ENCODE measurements at places on chromosomes 5 and 9.

GRCh38 chr5:177403102-177403791, 2.8 kb upstream of the PFN3 start:
- peak; percentile 36 for DNase-seq
- H3K27ac ChIP-seq: no peak overlapping the region
- H3K36me3 ChIP-seq: no peaks in the 10 kb centered on the region
- H3K4me1 ChIP-seq: peaks cover 3% of the 10 kb centered on the region
- peak overlapping the region; percentile 78 for H3K4me3 ChIP-seq

DNA sequence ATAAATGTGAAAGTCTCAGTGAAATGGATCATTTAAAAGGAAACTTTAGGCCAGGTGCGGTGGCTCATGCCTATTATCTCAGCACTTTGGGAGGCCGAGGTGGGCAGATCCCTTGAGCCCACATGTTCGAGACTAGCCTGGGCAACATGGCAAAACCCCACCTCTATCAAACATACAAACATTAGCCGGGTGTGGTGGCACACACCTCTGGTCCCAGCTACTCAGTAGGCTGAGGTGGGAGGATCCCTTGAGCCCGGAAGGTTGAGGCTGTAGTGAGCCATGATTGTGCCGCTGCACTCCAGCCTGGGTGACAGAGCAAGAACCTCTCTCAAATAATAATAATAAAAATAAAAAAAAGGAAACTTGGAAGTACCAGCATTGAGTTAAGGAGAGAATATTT, 176.1 kb downstream of the HSPA4 start:
- no peaks in the 10 kb centered on the region for H3K36me3 ChIP-seq
- H3K27me3 ChIP-seq: no peaks in the 10 kb centered on the region
- no peak for DNase-seq
- H3K27ac ChIP-seq: no peak overlapping the region
- H3K4me3 ChIP-seq: no peak overlapping the region
- H3K4me1 ChIP-seq: 0 out of 2 replicates have a peak, but pooled peaks cover 6% of the 10 kb centered on the region

GRCh38 chr5:3194684-3195083, 400.9 kb upstream of the IRX1 start:
- no peaks in the 10 kb centered on the region for H3K36me3 ChIP-seq
- H3K27me3 ChIP-seq: peaks cover 96% of the 10 kb centered on the region
- H3K4me1 ChIP-seq: no peaks in the 10 kb centered on the region
- no peak for DNase-seq

GRCh38 chr9:131773911-131774379, 34.1 kb upstream of the RAPGEF1 start:
- H3K4me1 ChIP-seq: no peaks in the 10 kb centered on the region
- no peak overlapping the region for H3K27ac ChIP-seq
- no peak for DNase-seq
- peaks cover 47% of the 10 kb centered on the region for H3K27me3 ChIP-seq

DNA sequence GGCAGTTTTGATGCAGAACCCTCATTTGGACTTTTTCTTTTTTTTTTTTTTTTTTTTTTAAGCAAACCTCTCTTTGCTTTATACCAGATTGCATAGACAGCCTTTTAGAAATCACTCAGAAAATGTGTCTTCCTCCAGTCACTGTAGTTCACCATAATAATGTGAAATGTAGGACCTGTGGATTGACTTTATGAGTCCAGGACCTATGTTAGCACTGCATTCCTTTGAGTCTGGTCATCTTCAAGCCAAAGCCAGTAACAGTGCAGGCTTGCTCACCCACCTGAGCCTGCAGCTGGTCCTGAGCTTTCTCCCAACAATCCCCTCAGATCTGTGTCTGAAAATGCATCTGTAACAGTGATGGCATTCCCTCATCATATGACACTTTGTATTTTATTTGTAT, 110.7 kb upstream of the NFIL3 start:
- no peaks in the 10 kb centered on the region for H3K27me3 ChIP-seq
- H3K36me3 ChIP-seq: no peaks in the 10 kb centered on the region
- peaks cover 48% of the 10 kb centered on the region for H3K4me1 ChIP-seq
- no peak for DNase-seq

GRCh38 chr5:143063175-143063970, 293.2 kb downstream of the ARHGAP26 start:
- H3K4me3 ChIP-seq: no peak overlapping the region
- H3K27me3 ChIP-seq: no peaks in the 10 kb centered on the region
- no peaks in the 10 kb centered on the region for H3K36me3 ChIP-seq
- no peak for DNase-seq
- H3K4me1 ChIP-seq: peaks cover 11% of the 10 kb centered on the region

GRCh38 chr5:160333721-160334120, 21.4 kb upstream of the CCNJL start:
- peak; percentile 75 for DNase-seq
- no peak overlapping the region for H3K4me3 ChIP-seq
- peak overlapping the region; percentile 18 for H3K27ac ChIP-seq
- peaks cover 16% of the 10 kb centered on the region for H3K4me1 ChIP-seq
- no peaks in the 10 kb centered on the region for H3K27me3 ChIP-seq

DNA sequence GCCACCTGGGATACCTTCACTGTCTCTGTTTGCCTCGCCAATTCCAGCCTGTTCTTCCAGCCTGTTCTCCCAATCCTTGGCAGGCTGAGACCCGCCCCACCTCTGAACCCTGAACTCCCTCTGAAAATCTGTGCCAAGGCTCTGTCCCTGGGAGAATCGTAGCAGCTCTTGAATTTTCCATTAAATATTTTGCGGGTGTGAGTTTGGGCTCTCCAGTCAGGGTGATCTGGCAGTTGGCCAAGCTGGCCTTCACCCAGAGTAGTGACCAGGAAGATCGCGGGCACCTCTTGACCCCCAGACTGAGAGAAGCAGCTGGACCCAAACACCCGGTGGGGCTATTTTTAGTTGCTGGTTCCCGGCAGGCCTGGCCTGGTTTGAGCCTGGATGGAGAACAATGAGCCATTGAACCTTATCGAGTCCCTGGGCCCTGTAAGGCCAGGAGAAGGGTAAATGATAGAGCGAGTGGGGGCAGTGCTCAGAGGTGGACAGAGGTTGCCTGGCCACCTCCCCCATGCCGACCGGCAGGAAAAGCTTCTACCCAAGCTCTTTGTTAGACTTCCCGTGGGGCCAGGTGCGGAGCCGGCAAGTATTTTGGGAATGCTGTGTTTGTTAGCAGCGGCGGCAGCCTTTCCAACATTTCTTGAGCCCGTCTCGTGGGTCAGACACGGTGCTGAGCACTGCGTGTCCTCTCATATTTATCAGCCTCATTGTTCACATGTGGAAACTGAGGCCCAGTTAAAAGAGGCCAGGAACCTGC, 146.2 kb downstream of the RGS3 start:
- no peak for DNase-seq
- H3K4me1 ChIP-seq: no peaks in the 10 kb centered on the region
- H3K4me3 ChIP-seq: no peak overlapping the region
- H3K27me3 ChIP-seq: no peaks in the 10 kb centered on the region
- H3K27ac ChIP-seq: no peak overlapping the region

GRCh38 chr5:79193643-79194042, 42.3 kb upstream of the JMY start:
- DNase-seq: peak; percentile 81
- no peaks in the 10 kb centered on the region for H3K27me3 ChIP-seq
- no peak overlapping the region for H3K27ac ChIP-seq
- H3K4me3 ChIP-seq: no peak overlapping the region
- no peaks in the 10 kb centered on the region for H3K36me3 ChIP-seq

DNA sequence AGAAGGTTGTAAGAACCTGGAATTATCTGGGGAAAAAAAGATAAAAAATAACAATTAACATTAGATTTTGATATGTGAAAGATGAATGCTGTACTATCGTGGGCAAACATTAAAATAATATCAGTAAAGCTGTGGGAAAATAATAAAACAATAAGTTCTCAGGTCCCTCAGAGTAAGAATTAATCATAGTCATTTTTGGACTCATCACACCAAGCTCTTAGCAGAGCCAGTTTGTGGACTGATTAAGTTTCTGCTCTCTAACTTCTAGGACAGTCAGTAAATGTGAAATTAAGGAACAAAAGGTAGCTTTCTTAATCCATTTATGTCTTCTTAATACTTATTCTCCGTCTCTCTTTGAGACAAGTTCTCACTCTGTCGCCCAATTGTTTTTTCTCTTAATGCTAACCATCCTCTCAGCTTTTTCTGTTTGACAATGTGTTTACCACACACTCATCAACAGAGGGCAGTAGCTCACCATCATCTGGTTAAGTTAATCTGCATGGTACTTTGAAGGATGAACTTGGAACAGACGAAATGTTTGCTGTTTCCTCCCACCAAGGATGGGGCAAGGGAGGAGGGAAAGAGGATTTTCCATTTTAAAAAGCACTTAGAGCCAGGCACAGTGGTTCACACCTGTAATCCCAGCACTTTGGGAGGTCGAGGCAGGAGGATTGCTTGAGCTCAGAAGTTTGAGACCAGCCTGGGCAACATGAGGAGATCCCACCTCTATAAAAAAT, 5.3 kb upstream of the ACO1 start:
- no peaks in the 10 kb centered on the region for H3K27me3 ChIP-seq
- H3K36me3 ChIP-seq: no peaks in the 10 kb centered on the region
- no peak overlapping the region for H3K27ac ChIP-seq
- peak; percentile 35 for DNase-seq
- H3K4me1 ChIP-seq: no peaks in the 10 kb centered on the region

DNA sequence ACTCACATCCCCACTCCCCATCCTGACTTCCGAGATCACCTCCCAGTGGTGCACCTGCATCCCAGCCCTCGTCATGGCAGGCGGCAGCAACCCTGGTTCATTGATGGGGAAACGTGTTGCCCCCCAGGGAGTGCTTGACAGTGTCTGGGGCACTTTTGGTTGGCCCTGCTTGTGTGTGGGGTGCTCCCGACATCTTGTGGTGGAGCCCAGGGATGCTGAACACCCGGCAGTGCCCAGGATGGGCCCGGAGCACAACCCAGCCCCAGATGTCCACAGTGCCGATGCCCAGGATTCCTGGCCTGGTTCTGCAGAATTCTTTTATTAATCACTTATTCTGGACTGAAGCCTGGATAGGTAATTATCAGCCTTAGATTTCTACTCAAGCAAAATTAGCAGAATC, 3.7 kb downstream of the MRPL36 start:
- H3K36me3 ChIP-seq: peaks cover 15% of the 10 kb centered on the region
- peaks cover 6% of the 10 kb centered on the region for H3K4me1 ChIP-seq
- no peaks in the 10 kb centered on the region for H3K27me3 ChIP-seq
- no peak overlapping the region for H3K27ac ChIP-seq
- no peak for DNase-seq
- H3K4me3 ChIP-seq: no peak overlapping the region

DNA sequence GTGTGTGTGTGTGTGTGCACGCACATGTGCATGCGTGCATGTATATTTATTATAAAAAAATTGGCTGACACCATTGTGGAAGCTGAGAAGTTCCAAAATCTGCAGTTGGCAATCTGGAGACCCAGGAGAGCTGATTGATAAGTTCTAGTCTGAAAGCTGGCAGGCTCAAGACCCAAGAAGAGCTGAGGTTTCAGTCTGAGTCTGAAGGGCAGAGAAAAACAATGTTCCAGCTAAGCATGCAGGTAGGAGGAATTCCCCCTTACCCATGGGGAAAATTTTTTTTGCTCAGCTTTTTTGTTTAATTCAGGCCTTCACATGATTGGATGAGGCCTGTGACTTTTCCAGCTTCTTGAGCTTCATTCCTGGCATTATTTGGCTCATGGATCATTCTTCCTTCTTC, 31.2 kb upstream of the ACTBL2 start:
- no peak overlapping the region for H3K4me3 ChIP-seq
- no peaks in the 10 kb centered on the region for H3K36me3 ChIP-seq
- no peak overlapping the region for H3K27ac ChIP-seq

DNA sequence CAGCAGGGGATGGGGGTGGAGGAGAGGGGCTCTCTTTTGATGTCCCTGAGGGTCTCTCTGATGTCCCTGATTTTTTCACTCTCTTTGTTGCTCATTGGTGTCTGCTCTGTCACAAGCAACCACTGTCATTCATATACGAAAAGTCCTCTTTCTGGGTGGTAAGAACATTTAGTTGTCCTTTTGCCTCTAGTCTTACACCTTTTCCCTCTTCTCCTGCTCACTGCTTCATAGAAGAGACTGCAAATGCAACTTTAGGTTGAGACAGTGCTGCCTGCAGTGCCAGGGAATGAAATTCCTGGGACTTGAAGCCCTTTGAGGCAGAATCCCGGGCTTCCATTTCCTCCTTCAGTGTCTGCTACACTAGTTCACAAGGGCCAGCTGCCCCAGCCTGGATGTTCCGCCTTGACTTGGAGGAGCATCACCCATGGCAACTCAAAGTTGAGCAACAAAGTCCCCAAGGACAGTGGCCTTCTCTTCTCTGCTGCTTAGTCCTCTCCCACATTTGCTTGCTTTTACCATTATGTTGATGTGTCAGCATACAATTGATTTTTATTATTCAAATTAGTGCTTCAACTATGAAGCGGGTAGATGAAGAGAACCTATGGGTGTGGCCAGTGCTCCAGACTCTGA, 94.7 kb upstream of the RUSC2 start:
- no peaks in the 10 kb centered on the region for H3K4me1 ChIP-seq
- no peaks in the 10 kb centered on the region for H3K27me3 ChIP-seq
- no peak for DNase-seq
- H3K27ac ChIP-seq: no peak overlapping the region
- H3K36me3 ChIP-seq: no peaks in the 10 kb centered on the region

- H3K27me3 ChIP-seq: no peaks in the 10 kb centered on the region
- H3K27ac ChIP-seq: no peak overlapping the region
- H3K36me3 ChIP-seq: no peaks in the 10 kb centered on the region
- H3K4me3 ChIP-seq: no peak overlapping the region
- DNase-seq: no peak
- H3K4me1 ChIP-seq: no peaks in the 10 kb centered on the region
These were observed 341.0 kb upstream of the DMAC1 start for GRCh38 chr9:8140557-8140956.

GRCh38 chr5:73496984-73497457, 1.2 kb upstream of the BTF3 start:
- peaks cover 38% of the 10 kb centered on the region for H3K4me1 ChIP-seq
- DNase-seq: no peak
- no peaks in the 10 kb centered on the region for H3K27me3 ChIP-seq
- H3K4me3 ChIP-seq: peak overlapping the region; percentile 91
- peaks cover 25% of the 10 kb centered on the region for H3K36me3 ChIP-seq

- no peaks in the 10 kb centered on the region for H3K4me1 ChIP-seq
- no peak overlapping the region for H3K4me3 ChIP-seq
- DNase-seq: no peak
- H3K27me3 ChIP-seq: peaks cover 10% of the 10 kb centered on the region
- H3K36me3 ChIP-seq: no peaks in the 10 kb centered on the region
These were observed 765.3 kb downstream of the MTRR start for GRCh38 chr5:8634219-8634618.

DNA sequence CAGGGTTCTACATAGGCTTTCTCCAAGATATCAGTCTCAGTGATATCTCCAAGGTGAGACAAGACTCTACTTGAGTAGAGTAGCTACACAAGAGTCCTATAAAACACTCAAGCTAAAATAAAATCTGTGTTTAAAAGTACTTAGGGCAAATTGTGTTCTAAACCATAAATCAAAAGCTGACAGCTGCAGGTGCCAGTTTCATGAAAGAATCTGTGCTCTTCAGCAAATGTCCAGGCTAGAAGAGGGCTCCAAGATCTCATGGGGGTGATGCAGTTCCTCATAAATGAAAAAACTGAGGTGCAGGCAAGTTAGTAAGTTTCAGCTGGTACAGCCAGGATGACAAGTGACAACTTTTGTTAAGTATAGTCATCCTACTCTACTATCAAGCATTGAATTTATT, 142.8 kb upstream of the TNPO1 start:
- no peaks in the 10 kb centered on the region for H3K36me3 ChIP-seq
- H3K4me3 ChIP-seq: no peak overlapping the region
- no peak overlapping the region for H3K27ac ChIP-seq
- no peaks in the 10 kb centered on the region for H3K4me1 ChIP-seq

Data from PC-9 (cell line).